ENCODE measurements at places on chromosomes 3 and 15.

DNA sequence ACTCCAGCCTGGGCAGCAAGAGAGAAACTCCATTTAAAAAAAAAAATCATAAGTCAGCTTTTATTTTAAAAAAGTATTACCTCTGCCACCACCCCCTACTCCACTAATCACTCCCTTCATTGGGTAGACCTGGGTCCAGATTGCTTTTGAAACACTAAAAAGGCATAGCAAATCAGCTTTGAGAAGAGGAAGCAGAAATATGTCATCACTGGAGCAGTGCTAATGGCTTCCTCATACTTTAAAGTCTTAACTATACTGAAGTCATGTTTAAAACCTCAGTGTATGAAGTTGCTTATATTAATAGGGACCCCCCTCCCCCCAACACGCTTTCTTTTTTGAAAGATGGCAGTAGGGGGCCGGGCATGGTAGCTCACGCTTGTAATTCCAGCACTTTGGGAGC is 1.0 kb upstream of the HTR3D start:
- no peak for DNase-seq

GRCh38 chr3:137300703-137301102 is 342.9 kb downstream of the IL20RB start:
- no peak for DNase-seq

GRCh38 chr3:84991422-84991900 is 32.7 kb downstream of the CADM2 start:
- DNase-seq = no peak

DNA sequence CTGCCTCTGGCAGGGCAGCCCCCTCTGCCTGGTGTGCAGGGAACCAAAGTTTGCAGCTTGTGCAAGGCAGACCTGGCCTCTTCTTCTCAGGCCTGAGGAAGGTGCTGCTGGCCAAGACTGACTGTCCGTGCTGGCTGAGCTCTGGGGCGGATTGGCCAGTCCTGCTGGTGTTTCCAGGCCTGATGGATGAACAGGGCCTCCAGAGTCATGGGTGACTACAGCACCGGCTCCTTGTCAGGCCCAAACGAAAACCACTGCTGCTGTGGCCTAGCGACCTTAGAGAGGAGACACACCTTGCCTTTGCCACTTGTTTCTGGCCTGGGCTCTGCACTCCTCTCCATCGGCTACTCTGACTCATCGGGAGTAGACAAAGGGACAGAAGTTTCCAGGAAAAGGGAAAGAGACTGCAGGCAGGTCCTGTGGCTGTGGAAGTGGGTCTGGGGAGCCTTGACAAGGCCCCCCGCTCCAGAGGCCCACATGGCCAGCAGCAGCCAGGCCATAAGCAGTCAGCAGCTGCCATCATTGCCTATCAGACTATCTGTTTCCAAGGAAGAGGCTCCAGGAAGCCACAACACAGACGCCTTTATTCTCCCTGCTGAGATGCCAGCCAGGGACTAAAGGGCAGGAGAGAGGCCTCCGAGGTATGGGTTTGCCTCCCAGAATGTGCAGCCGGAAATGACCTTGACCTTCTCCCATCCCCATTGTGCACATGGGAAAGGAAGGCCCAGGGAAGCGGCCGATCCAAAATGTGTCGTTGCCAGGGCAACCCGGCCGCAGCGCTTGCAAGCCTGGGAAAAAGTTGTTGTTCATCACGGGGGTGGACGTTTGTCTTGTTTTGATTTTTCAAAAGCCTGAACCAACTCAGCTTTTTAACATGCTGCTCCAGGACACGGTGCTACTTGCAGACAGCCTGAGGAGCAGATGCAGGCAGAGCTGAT is 160.5 kb downstream of the CHSY1 start:
- DNase-seq = no peak

DNA sequence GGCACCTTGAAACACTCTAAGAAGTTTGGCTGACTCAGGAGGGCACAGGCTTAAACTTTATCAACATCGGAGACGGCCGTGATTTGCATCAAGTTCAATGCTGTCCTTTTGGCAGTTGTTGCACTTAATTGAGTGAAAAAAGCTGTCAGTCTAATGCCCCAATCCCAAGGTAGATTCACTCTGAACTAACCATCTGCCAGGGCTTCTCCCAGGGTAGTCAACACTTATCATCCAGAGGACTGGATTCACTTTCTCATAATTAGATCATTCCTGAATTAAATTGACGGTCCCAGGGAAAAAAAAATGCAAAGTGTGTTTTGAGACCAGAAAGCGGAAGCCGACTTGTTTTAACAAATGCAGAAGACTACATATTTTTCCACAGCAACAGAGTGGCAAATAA is 28.5 kb downstream of the RORA start:
- DNase-seq = no peak

GRCh38 chr3:171542976-171543375 is 82.8 kb upstream of the TNIK start:
- no peak for DNase-seq

GRCh38 chr15:66629817-66630576 is 64.2 kb upstream of the LCTL start:
- no peak for DNase-seq

DNA sequence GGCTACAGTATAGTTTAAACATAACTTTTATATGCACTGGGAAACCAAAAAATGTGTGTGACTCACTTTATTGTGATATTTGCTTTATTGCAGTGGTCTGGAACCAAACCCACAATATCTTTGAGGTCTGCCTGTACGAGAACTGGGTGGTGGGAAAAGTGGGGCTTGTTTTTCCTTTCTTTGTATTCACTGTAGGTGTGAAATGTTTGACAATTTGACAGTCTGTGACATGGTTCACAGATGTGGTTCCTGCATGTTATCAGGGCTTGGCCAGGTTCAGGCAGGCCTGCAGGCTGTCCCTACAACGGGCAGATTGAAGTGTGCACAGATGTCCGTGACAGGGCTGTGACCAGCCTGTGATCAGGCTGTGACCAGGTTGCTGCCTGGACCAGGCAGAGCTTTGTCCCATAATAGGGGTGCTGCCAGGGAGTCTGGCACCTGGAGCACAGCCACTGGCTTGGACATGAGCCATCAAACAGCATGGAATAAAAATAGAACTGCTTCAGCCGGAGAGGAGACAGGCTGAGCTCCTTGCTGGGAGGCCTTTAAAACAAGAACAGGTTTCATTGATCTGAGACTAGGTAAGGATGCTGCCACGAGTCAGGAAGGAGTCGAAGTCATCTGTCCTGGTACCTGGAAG is 61.0 kb downstream of the KLF13 start:
- DNase-seq = no peak

DNA sequence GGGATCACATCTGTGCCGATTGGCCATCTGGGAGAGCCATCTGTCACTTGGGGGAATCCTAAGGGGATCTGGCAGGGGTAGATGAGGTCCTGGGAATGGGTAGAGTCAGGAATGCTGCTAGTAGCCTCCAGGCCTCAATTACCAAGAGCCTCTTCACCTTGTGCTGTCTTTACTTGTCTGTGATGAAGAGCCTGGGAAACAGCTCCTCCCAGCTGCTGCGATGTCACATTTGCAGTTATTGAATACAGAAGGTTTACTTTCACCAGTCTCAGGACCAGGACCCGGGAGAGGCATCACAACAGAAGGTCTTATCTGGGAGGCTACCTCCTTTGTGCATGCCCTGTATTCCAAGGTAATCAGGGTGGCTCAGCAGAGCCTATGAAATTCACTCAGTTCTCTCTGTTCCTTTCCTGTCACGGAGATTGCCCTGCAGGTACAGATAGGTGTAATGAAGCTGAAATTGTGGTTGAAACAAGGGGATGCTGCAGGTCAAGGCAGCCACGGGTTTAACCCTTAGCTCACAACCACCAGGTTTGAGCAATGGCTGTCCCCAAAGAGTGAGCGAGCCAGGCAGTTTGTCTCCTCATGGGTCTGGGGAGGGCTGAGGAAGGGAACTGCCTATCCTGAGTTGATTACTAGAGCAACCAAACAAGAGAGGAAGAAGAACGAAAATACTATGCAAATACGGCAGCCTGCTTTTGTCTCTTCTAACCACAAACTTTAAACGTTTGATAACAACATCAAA is 298.9 kb upstream of the RORA start:
- no peak for DNase-seq

DNA sequence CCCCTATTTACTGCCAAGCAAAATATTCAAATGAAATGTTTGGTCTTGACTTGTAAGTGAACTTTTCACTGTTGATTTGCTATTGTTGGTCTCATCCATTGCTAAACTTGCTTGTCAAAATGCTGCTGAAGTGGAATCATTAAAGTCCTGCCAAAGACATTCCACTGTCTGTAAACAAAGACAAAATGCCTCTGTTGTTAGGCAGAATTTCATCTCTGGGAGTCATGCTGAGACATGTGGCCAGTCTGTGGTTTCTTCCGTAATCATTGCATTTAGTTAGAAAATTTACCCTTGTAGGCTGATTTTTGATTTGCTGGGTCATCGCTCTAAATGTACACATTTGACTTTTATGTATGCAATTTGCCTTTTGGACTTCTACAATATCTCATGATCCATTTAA is 577.7 kb downstream of the MECOM start:
- DNase-seq = no peak

- DNase-seq = no peak
Observed at GRCh38 chr3:177827511-177828207, 630.4 kb upstream of the TBL1XR1 start.

- no peak for DNase-seq
Observed at GRCh38 chr15:79007066-79007465, 62.2 kb upstream of the CTSH start.

- DNase-seq = peak; percentile 45
Observed at GRCh38 chr15:23912191-23912590, 225.1 kb upstream of the NDN start.

DNA sequence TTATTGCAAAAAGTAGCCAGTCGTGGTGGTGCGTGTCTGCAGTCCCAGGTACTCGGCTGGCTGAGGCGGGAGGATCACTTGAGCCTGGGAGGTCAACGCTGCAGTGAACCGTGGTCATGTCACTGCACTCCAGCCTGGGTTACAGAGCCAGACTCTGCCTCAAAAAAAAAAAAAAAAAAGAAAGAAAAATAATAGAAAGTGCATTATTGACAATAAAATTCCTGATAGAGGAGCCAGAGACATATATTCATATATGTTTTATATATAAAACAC is 43.6 kb upstream of the PYDC2 start:
- no peak for DNase-seq

DNA sequence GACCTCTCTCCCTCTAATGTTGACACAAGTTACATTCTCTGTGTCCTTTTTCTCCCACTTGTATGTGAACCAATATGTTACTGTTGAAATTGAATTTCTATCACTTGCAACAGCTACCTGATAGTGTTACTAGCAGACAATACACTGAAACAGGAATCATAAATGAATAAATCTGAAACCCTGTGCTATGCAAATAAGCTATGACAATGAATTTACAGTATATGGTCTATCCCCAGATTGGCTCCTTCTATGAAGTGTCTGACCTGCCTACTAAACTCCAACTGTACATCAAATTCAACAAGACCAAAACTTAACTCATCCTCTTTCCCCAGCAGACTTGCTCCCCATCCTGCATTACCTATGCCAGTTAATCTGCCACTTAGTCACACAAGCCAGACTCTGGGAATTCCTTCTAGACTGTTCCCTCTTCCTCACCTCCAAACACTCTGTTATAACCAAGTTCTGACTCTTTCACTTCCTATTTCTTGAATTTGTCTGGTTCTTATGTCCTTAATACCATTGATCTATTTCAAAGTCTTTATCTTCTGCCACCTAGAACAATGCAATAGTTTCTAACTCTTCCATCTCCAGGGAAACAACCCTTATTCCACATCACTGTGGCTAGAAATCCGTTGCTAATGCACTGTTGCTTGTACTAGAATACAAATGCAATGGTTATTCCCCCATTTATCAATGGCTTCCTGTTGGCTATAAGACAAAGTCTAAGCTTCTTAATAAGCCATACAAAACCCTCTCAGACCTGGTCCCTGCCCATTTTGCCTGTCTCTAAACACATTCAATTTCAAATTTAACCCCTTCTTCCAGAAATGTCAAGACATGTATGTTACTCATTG is 13.4 kb upstream of the ZNF639 start:
- no peak for DNase-seq

GRCh38 chr15:25717457-25718168 is 145.5 kb downstream of the ATP10A start:
- DNase-seq = no peak

DNA sequence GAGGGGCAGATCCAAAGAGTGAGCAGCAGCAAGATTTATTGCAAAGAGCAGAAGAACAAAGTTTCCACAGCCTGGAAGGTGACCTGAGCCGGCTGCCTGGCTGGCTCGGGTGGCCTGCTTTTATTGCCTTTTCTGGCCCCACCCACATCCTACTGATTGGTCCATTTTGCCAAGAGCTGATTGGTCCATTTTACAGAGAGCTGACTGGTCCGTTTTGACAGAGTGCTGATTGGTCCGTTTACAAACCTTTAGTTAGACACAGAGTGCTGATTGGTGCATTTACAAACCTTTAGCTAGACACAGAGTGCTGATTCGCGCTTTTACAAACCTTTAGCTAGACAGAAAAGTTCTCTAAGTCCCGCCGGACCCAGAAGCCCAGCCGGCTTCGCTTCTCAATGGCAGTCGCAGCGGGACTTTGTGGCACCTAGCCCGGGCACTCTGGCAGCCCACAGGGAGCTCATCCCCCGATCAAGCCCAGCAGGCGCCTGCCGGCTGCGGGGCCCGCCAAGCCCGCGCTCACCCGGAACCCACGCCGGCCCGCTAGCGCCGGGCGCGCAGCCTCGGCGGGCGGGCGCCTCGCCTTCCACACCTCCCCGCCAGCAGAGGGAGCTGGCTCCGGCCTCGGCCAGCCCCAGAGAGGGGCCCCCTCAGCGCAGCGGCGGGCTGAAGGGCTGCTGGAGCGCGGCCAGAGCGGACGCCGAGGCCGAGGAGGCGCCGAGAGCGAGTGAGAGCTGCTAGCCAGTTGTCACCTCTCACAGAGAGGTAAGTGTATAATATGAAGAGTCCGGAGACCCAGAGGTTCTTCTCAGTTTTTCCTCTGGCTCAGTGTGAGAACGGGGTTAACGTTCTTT is 339.2 kb downstream of the CHL1 start:
- no peak for DNase-seq

GRCh38 chr15:60226924-60227323 is 170.9 kb downstream of the ANXA2 start:
- DNase-seq = no peak

- DNase-seq = no peak
Observed at GRCh38 chr3:194424953-194425352, 25.9 kb upstream of the GP5 start.

DNA sequence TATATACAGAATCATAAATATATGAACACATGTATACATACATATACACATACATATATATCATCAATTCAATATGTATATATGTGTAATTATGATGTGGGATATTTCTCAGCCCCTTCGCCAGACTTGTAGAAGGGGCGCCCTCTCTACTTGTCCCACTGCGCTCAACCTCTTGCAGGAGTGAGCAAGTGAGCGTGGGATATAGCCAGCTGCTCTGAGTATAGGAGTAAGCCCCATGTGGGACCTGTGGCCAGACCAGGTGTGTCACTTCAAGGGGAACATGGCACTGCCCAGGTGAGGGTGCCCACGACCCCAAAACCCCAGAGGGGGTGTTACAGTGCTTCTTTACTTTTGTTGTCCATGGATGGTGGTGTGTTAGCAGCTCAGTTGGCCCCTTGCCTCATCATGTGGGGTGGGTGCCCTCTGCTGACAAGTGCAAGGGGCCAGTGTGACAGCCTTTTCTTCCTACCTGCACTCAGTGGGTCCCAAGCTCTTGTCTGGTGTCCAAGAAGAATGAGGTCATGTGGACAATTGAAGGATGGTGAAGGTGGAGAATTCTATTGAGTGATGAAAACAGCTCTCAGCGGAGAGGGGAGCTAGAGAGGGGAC is 304.1 kb downstream of the UNC13C start:
- no peak for DNase-seq

- no peak for DNase-seq
Observed at GRCh38 chr3:141280690-141281089, 49.1 kb downstream of the PXYLP1 start.

All from NCI-H2227 treated with DMSO at 0.1 percent for 48 hours (cell line).